Frontal cortex (tissue), 4 donors: ENCODE measurements at places on chromosomes 1 and 21. TPM values are rescaled to one million over a fixed set of nuclear protein-coding genes. Genes with fewer than 3 reads are reported as not detected.

RGS13 gene
- total RNA-seq, result not detected

- no peak for DNase-seq
Observed at GRCh38 chr1:181359012-181359411, 124.3 kb upstream of the CACNA1E start.

GRCh38 chr1:148318123-148318903 lies 164.8 kb downstream of the PPIAL4G start:
- no peak for DNase-seq

- DNase-seq, result no peak
Observed at GRCh38 chr1:243364866-243365265, 109.0 kb downstream of the SDCCAG8 start.

- no peak for DNase-seq
Observed at GRCh38 chr1:216144661-216145450, 278.4 kb downstream of the USH2A start.

DNA sequence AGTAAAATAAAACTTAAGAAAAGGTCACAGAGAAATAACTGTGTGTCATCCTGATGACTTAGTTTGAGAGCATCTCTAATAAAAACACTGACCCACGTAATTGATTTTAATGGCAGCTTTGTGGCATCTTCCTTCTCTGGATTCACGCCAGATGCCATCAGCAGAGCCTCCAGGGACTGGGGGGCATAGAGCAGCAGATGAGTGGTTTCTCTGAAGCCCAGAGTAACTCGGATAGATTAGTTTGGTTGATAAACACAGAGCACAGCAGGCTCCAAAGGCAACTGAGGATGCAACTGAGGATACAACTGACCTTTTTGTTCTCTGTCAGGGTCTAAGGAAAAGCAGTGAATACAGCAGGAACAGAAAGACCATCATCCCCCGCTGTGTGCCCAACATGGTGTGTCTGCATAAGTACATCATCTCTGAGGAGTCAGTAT lies 180.8 kb downstream of the RPS6KC1 start:
- no peak for DNase-seq

DNA sequence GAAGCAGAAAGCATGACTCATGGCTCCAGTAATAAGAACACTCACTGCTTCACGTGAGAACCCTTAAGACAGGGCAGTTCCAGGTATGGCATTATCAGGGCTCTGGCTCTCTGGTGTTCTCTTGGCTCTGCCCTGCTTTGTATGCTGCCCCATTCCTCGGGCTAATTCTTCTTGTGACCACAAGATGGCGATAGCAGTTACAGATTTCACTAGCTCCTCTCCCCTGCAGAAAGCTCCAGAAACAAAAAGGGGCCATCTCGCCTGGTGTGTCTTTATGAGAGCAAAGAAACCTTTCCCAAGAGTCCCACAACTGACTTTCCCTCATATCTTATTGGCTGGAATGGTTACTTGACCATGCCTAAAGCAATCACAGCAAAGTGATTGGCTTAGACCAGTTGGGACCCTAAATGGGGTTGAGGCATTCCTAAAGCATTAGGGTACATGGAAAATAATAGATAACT lies 60.1 kb downstream of the F3 start:
- DNase-seq, result no peak

TRIM63 gene
- total RNA-seq, result not detected

DNA sequence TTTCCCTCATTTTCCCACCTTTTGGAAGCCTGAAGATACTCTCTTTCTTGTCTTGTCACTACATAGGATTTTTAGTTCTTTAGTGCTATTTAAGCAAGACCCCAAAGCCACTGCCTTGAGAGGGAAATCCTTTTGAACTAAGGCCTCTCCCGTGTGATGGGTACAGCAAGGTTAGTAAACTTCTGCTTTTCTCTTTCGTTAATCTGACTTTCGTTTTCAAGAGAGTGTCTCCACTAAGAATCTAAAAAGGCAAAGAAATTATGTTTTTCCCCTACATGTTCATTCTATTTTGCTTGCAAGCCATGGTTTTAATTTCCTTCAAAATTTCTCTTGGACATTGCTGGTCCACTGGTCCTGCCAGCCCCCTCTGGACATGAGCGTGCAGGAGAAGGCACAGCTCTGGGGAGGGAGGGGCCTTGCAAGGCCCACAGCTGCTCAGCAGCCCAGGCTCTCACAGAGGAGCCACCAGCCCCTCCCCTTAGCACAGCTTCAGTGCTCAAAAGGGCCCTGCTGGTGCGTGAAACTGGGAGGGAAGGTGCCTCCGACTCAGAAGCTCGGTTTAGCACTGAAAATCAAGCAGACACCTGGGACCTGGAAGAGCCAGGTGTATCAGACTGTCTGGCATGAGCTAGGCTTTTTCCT lies 210.9 kb upstream of the GALNT2 start:
- no peak for DNase-seq

- DNase-seq, result no peak
Observed at GRCh38 chr1:156001662-156002171, 19.0 kb downstream of the SSR2 start.

GRCh38 chr1:60894741-60895140 lies 187.6 kb upstream of the NFIA start:
- no peak for DNase-seq

GRCh38 chr21:31730712-31731055 lies 1.2 kb downstream of the SCAF4 start:
- DNase-seq, result peak; percentile 25

TMEM200B gene
- total RNA-seq, result 0.82 TPM

DNA sequence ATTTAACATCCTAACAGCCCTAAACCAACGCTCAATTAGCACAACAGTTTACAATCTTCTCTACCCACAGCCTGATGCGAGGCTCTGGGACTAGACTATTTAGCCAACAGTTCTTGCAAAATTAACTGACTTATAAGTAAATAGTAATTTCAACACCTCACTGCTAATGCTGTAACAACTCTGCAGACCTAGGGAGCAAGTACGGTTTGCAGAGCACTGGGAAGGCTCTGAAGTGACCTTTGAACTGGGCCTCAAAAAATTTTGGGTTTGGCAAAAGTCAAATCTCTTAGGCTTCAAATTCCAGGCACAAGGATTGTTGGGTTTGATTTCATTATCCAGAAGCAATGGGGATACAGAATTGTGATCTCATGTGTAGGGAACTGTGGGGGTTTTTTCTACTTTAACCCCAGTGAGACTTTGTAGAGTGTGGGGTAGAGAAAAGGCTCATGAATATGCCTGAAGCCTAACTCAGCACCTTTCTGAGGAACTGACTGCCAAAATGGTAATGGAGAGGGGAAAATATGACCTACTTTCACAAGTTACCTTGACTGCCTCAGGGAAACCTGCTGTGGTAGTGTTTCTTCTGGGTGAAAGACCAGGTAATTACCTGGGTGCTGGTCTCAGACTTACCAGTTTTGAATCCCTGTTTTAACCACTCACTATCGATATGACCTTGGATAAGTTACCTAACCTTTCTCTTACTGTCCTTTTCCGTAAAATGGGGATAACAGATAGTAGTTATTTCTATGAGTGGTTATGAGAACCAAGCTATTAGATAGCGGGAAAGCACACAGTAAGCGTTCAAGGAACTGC lies 889 bp upstream of the TXLNA start:
- no peak for DNase-seq

GRCh38 chr1:152189657-152190442 lies 30.8 kb upstream of the RPTN start:
- peak; percentile 47 for DNase-seq

PLA2G2A gene
- not detected for total RNA-seq

DNA sequence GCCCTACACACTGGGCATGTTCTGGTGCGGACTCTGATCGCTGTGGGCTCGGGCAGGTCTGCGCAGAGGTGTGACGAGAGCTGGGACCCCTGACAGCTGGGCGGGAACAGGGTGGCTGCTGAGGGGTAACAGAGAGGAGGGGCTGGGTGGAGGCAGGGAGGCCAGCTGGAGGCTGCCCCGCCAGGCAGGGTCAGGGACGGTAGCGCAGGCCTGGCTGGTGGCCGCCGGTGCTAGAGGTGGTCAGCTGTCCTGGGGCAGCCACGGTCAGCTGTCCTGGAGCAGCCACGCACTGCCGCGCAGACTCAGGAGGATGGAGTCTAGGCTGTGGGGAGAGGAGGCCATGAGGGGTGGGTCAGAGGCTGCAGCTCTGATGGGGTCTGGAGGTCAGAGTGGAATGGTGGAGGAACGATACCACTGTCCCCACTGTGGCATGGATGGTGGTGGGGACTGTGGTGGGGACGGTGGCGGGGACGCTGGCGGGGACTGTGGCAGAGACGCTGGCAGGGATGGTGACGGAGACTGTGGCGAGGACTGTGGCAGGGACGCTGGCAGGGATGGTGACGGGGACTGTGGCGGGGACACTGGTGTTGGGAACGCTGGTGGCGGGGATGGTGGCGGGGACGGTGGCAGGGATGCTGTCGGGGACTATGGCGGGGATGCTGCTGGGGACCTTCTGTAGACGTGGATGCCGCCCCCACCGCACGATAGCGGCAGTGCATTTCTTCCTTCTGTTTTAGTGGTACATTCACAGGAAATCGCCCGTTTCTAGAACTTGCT lies 21.3 kb upstream of the LRRC3 start:
- no peak for DNase-seq

RABGAP1L gene
- 116 TPM for total RNA-seq

ZNF593OS gene
- total RNA-seq, result not detected

DNA sequence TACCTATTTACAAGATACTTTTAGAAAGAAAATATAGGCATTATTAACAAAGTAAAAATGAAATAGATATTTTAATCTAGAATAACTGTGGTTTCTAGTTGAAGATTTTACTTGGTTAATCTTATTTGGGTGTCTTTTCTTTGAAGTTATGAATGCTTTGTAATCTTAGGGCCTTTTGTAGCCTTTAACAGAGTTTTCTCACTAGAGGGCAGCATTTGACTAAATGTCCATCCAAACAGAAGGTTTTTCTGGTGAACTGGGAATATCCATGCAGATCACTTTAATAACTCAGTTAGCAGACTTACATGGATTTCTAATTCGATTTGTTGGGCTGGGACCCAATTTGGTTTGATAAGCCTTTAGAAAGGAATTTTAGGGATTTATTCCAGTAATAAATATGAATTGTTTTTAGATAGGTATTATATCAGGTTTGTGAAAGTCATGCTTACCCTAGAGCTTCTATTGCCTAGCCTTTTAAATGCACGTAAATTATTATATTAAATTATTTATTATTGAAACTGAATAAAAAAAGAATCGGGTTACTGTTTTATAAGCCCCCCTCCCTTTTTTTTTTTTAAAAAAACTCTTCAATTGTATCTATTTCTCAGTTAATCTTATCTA lies 119.7 kb downstream of the ZNF326 start:
- no peak for DNase-seq

CFAP141 gene
- total RNA-seq, result not detected

DNA sequence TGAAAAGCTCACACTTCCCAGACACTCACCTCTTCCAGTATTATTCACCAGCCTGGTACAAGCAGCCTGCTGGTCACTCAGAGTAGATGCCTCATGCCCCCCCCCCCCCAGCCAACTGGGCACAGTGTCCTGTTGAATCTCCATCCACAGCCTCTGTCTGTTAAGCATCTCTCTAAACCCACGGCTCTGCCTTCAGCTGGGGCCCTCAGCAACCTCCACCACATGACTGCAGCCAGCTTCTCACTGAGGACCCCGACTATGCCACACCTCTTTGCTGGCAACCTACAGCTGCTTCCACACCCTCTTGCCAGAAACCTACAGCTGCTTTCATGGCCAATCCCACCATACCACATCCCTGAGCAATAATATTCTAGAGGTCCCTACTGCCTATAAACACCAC lies 113.1 kb downstream of the RHOU start:
- no peak for DNase-seq
